Calu3 (cell line): ENCODE measurements at places on chromosomes 2 and 18. TPM values are rescaled to one million over a fixed set of nuclear protein-coding genes. Genes with fewer than 3 reads are reported as not detected.

The LDLRAD4 gene
- total RNA-seq: 0.44 and 0.50 TPM in 2 replicates

The DNAH6 gene
- 0.95 and 1.3 TPM in 2 replicates for total RNA-seq

The PDE1A gene
- 0.26 and 0.49 TPM in 2 replicates for total RNA-seq

The CCDC102B gene
- 2.1 and 3.0 TPM in 2 replicates for total RNA-seq

The EFR3B gene
- total RNA-seq: 0.10 and 0.17 TPM in 2 replicates
